ENCODE measurements at places on chromosomes 5 and 9.

GRCh38 chr9:9216934-9217333, 1395.9 kb downstream of the PTPRD start:
- no peak for DNase-seq

DNA sequence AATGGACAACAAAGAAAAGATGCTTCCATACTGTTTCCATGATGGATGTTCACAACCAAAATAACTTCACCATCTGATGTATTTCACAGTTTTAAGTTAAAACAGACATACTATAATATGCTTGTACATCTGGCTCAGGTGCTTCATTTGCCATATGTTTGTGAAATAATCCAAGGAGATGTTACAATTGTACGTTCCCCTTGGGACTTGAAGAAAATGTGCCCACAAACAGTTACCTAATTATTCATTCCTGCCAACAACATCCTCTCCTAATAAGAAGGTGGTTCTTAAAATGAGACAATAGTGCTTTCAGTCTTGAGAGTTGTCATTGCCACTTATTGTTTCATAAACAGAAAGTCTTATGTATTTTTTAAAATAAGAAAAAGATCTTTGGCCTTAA, 33.1 kb upstream of the SMARCA2 start:
- no peak for DNase-seq

DNA sequence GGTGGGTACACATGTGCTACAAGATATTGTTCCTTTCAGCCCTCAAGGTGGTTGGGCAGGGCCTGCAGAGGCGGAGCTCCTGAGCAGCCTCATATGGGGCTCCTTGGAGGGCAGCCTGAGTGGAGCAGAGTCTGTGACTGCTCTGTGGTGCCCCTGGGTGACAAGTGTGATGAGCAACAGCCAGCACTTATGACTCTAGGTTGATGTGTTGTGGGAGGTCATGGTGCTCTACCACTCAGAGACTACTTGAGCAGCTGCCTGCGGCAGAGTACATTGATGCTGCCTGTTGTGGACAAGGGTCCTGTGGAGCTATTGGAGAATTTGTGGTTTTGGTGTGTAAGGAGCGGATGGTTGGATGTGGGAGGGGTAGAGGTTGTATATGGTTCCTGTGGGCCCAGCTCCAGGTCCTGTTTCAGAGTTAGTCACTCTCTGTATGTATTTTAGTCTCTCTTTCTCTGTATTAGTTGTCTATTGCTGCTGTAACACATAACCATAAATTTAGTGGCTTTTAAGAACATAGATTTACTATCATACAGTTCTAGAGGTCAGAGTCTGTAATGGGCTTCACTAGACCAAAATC, 141.3 kb downstream of the SREK1 start:
- DNase-seq = no peak

- DNase-seq = peak; percentile 6
These were observed 207.8 kb upstream of the TARS1 start for GRCh38 chr5:33232731-33233505.

- no peak for DNase-seq
These were observed 193.5 kb upstream of the HAPLN1 start for GRCh38 chr5:83914199-83914598.

DNA sequence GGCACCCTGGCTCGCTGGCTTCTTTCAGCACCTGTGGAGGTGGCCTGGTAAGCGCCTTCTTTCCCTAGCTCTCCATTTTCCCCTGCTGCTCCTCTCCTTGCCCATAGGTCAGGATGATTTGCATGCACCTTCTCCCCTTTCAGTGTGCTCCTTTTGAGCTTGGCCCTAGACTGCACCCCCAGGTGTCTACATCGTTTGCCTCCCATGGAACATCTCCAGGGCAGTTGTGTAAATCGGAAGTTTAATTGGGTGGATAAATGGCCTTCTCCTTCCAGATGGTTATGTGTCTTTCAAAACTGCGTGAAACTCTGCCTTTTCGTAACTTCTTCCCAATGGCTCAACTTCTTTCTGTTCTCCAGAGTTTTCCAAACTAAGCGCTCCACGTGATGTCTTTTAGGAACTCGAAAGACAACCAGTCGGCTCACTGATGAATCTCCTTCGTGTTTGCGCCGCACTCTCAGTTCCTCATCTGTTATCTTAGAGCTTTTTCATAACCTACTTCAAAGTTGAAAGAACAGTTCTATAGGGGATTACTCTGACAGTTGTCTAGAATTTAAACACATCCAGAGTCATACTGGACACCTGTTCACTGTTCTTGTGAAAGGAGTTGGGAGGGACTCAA, 1.7 kb downstream of the ADAMTS19 start:
- DNase-seq = no peak
